ENCODE measurements at places on chromosomes 3 and 15.

DNA sequence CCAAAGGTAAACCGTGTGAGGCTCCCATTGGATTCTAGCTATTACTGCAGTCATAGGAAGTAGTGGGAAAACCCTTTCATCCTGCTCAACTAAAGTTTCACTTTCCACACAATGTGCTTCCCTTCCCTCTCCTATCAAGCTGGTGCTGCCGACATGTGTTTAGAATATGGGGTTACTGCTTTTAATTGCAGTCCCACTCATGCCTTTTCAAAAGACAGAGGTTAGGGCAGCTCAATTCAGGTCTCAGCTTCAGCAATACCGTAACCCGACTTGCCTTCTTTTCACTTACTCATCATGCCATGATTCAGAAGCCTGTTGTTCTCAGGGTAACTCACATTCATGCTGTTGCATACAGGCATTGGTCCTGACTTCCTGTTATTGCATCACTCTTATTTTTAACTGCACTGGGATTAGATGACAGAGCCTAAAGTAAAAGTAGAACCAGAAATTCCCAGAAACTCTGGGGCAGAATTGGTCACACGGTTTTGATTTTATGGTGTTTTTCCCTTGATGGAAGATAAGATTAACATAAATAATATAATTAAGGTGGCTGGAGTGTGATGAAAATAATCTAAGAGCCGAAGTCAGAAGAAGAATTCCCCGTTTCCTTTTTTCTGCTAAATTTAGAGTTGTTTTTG, 45.7 kb downstream of the C2CD4B start:
- DNase-seq, result no peak

GRCh38 chr15:36881516-36881915, 218.8 kb downstream of the MEIS2 start:
- DNase-seq, result no peak

DNA sequence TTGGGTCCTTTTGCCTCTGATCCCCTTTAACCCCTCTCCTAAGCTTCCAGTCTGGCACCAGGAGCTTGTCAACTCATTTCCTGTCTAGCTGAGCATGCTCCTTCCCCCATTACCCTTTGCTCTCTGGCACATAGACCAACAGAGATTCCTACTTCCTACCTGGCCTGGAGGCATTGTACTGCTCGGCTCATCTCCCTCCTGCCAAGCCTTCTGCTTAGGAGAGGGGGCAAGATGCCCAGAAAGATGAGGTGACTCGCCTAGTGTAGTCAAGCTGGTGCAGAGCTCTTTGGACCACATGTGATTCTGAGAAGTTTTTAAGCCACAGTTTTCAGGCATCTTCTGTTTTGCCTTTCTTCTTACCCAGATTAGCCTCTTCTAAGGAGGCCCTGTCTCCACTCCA, 95.4 kb downstream of the ZNF621 start:
- no peak for DNase-seq

DNA sequence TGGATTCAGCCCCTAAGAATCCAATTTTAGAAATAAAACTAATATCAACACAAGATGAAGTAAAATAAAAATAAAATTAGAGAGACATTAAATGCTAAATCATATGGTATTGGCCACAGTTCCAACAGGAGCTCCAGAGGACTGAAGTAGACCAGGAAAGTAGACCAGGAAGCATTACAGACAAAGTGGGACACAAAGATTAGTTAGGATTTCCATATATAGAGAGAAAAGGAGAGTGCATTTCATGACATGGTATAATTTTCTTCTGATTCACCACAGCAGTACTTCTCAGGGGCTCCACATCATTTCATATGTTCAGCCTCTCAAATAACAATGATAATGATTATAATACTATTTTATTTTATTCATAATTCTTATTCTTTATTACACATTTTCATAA, 18.3 kb downstream of the FGF7 start:
- DNase-seq, result no peak

DNA sequence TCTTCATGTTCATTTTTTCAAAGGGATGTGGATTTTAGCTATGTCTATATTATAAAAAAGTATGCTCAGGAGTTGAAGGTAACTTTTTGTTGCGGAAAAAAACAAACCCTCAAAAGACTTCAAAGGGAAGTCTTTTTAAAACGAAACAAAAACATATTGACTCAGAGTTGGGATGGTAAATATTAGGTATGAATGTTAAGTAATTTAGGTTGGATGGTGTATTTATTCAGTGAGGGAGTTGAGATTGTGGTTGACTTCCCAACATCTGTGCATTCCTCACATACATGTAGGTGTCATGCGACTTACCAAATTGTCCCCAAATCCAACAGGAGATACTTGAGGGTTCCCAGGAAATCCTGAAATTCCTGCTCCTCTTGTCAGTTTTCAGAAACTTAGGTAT, 32.7 kb upstream of the PLSCR5 start:
- DNase-seq, result no peak

- no peak for DNase-seq
These were observed 796.2 kb downstream of the NR2F2 start for GRCh38 chr15:97126553-97127233.

DNA sequence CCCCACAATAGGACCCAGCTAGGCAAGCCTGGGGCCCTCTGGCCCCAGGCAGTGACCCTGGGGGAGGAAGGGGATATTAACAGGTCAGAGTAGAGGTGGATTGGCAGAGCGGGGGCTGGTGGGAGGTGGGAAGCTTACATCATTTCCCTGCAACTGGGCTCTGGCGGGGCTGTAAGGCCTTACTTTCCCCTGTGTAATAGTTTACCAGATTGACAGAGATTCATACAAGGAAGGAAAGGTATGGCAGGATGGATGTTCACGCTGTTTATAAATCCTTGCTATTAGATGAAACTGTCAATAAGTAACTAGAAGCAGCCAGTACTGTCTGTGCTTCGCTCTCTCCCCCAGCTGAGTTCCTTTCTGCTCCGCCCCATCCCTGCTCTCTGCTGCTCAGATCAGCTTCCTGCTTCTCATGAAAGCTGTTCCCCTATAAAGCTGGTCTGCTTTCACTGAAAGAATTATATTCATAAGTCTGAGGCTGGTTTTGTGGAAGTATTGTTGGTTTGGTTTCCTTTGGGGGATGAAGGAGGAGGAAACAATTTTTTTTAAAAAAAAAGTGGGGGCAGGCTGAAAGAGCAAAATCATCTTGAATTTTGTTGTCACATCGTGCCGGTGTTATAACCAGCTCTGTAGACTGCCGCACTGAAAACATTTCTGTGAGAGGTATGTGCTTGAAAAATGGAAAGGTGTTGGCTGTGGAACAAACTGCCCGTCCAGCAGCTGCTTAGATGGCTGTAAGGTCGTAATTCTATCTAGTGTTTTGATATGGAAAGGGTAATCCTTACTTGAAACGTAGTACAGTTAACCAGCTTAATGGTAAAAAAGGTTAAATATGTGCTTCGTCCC, 76.4 kb downstream of the BBX start:
- DNase-seq, result peak; percentile 65

DNA sequence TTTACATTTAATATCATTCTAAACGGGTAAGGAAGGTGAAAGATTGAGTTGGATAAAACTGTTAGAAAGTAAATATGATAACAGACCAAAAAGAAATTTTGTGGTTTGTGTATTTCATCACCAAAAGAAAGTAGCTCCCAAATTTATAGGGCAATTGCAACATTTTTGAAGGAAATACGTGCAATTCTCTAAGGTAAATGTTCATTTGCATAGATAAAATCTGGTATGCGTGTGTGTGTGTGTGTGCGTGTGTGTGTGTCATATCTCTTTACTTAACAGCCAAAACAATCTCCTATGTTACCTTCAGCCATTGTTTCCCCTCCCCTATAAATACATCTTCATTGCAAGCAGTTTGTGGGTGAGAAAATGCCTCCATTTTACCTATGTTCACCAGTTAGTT, 208.4 kb downstream of the TNIK start:
- DNase-seq, result no peak

DNA sequence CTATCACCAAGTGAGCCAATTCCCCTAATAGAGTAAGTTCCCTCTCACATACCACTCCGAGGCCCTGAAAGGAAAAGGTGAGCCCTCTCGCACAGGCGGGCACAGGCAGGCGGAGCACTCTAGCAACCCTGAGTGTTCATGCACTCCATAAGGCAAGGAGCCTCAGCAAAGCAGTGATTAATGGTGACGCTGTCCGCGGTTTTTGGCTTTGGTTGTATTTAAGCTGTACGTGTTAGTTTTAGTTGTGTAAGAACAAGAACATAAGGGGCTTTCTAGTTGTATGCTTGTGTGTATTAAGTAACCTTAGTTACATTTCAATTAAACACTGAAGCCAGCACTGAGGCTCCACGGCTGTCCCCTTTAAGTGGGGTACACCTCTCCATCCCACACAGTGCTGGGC, 33.1 kb downstream of the KLHL25 start:
- no peak for DNase-seq

DNA sequence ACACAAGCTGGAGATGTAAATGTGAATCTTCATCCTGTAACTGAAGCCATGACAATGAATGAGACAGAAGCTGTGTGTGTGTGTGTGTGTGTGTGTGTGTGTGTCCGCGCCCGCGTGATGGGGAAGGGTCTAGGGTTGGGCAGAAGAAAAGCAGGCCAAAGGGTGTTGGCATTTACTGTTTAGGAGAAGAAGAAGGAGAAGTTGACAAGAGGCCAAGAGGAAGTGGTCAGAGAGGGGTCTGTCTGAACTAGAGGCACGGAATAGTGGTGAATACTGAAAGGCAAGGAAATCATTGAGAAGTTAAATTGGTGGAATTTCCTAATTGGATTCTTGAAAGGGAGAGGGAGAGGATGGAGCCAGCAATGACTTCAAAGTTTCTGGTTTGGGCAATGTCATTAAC, 5.6 kb upstream of the NCEH1 start:
- DNase-seq, result peak; percentile 40

- no peak for DNase-seq
These were observed 77.3 kb upstream of the CGNL1 start for GRCh38 chr15:57298843-57299550.

DNA sequence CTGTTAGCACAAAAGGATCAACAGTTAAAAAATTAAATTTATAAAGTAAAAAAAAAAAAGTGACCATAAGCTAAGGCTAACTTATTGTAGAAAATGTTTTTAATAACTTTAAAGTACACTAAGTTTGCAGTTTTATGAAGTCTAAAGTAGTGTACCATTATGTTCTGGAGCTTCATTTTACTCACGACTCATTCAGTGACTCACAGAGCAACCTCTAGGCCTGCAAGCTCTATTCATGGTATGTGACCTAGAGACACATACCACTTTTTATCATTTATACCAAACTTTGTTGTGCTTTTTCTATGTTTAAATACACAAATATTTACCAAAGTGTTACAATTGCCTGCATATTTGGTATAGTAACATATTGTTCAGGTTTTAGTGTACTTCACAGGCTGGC, 1552.3 kb downstream of the OTOL1 start:
- no peak for DNase-seq

DNA sequence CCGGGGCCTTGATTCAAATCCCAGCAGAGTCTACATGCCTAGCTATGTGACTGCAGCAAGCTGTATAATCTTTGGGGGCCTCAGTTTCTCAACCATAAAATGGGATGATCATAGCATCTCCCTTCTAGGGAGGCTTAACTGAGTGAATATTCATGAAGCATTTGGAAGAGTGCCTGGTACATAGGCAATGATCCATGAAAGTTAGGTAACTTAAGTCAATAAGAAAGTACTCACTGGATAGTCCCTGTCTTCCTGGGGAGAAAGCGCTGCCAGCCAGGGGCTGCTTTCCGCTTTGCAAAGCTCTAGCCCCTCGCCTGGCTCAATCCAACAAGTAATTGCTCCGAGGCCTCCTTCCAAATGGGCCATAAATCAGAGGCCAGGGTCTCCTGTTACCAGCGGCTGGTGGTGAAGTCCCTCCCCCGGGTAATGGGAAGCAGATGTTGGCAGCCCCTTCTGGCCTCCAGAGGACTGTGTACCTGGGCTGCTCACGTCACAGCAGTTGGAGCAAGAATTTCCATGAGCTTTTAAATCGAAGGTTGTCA, 521.9 kb upstream of the PROK2 start:
- DNase-seq, result no peak

- DNase-seq, result no peak
These were observed 12.9 kb downstream of the FBN1 start for GRCh38 chr15:48632651-48633050.

DNA sequence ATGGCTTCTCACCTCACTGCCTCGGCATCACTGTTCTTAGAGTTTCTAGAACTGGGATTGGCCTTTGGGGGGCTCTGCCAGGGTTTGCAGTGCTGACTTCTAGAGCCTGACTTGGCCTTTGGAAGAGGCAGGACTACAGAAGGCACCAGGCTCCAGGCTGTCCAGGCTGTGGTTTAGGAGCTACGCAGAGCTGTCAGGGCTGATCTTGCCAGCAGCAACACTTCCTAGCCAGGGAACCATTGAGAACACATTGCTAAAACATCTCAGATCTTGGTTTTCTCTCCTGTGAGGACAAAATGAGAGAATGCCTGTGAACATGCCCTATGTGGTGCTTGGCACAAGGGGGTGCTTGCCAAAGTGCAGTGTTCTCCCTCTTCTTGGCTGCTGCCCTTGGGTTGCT, 34.6 kb upstream of the APEH start:
- no peak for DNase-seq

GRCh38 chr3:17546500-17547255, 195.8 kb downstream of the TBC1D5 start:
- no peak for DNase-seq

DNA sequence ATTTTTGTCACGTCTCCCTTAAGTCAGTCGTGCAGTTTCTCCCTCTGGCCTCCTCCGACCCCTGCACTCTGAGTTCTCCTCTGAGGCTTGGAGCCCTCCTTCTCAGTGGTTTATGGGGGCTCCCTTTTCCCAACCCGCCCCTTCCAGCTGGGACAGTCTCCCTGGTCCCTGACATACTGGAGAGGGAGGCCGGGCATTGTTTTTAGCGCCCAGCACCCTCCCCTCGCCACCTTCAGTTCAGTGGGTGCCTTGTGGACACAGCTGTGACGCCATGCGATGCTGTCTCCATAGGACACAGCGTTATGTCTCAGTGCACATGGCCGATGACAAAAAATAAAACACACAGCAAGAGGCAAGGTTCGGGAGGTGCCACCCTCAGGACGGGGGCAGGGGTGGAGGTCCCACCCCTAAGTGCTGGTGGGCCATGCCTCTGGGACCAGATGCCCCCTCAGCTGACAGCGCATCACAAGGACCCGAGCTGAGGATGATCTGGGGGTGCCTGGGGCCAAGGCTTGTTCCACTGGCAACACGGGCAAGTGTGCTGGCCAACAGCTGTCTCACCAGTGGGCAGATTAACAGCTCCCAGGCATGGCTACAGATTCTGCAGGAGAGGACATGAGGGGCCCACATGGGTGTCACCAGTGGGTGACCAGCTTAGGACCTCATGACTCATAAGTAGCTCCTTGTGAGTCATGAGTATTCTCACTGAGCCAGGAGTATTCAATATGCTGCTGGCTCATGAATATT, 81.6 kb downstream of the PLXNA1 start:
- no peak for DNase-seq

All from CD4-positive, alpha-beta T cell (primary cell).